Left cardiac atrium (tissue), 4 donors: ENCODE measurements at places on chromosomes 16 and 17. TPM values are rescaled to one million over a fixed set of nuclear protein-coding genes. Genes with fewer than 3 reads are reported as not detected.

GRCh38 chr17:29593591-29594518 lies 923 bp downstream of the ANKRD13B start:
- peak; percentile 31 for DNase-seq

The NPIPB13 gene
- total RNA-seq, result 3.2 TPM

The JPT1 gene
- total RNA-seq, result 16.4 TPM

DNA sequence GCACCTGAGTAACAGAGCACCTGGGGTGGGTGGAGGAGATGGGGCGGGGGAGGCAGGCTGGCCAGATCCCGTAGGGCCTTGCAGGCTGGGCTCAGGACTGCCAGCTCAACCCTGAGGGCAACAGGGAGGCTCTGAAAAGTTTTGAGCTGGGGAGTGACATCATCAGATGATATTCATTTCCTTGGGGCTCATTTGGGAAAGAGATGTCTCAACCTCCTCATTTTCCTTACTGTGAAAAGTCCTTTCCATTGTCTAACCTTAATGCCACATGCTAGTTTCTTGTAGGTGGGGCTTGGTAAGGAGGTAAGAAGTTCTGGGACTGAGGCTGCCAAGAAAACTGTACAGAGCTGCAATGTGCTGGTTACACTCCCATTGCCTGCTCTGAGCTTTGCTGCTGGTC lies 3.7 kb downstream of the TNS4 start:
- DNase-seq, result no peak
